AG08396 (cell line): ENCODE measurements at places on chromosomes 4 and X.

DNA sequence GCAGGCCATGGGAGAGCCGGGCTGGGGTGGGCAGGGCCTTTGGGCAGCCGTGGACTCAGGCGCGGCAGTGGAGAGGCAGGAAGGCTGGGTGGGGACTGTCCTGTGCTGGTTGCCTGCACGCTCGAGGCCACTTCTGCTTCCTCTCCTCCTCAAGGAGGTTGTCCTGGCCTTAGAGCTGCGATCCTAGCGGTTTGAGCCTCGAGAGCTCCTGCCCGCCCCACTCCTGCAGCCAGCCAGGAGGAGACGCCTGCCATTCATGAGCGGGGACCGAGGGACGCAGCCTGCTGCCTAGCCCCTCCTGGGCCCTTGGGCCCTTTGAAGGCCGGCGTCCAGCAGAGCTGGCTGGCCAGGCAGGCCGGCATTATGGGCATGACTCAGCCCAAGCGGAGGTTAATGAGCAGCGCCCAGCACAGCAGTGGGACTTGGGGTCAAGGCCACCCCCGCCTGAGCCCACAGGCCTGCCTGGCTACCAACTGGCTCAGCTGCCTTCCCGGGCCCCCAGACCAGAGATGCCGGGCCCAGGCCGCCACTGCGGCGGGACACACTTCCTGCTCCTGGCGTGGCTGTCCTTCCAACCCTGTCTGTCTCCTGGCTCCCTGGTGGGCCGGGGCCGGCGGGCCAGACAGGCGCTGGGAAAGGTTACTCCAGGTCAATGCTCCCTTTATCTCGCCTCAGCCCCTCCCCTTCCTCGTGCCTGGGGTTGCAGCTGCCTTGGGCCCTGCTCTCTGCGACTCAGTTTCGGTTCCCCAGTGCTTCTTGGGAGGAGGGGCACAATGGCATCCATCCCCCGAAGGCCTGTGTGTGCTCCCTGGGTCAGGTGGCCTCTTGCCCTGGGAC lies 1.8 kb downstream of the ABCD1 start:
- DNase-seq: peak; percentile 55

- no peak for DNase-seq
Observed at GRCh38 chrX:12890467-12890866, 16.0 kb upstream of the TLR8 start.

GRCh38 chr4:98546910-98547594 lies 111.4 kb downstream of the TSPAN5 start:
- DNase-seq: peak; percentile 61

GRCh38 chrX:44071070-44071645 lies 98.0 kb upstream of the NDP start:
- DNase-seq: no peak

GRCh38 chr4:10662937-10663336 lies 21.6 kb downstream of the CLNK start:
- DNase-seq: no peak

DNA sequence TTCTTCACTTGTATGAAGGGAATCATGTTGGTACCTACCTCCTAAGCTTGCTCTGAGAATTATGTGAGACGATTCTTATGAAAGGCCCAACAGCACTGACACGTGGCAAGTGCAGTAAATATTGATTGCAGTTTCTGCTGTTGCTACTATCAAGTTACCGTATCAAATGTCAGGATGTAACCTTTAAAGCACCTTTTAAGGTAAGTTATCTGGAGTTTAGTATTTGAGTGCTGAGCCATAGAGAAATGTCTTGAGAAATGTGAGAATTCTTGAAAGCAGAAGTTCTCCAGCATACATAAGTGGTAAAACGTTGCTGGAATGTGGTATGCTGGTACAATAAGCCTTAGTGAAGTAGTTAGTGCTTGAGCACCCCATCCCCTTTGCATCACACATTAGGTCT lies 90.4 kb downstream of the PHOX2B start:
- no peak for DNase-seq

DNA sequence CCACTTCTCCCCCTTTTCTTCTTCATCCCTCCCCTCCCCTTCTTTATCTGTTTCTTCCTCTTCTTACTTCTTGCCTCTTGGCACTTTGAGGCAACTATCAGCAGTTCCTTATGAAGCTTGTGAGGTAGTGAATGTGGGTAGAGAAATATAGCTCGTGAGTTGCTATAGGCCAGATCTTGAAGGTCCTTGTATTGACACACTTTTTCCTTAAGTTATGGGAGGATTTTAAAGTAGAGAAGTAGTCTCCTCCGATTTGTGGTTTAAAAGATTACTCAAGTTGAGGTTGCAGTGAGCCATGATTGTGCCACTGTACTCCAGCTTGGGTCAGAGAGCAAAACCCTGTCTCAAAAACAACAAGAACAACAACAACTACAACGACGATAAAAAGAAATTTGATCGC lies 3.4 kb upstream of the RRAGB start:
- no peak for DNase-seq

- DNase-seq: no peak
Observed at GRCh38 chrX:154010330-154011087, 9.2 kb downstream of the IRAK1 start.

DNA sequence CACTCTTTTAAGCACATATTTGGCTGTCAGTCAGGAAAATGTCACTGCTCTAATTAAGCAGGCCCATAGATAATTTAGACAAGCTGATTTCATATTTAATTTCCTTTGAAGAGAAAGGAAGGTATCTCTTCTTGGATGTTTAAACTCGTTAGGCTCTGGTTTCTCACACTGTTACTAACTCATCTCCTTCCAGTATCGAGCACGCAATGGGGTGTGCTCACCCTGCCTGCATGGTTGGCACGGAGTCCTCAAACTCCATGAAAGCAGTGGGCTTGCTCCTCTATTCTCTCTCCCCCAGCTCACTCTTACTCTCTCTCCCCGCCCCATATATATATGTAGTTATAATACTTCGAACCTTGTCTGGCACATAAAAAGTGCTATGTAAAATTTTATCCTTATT lies 76.9 kb downstream of the EGF start:
- no peak for DNase-seq

DNA sequence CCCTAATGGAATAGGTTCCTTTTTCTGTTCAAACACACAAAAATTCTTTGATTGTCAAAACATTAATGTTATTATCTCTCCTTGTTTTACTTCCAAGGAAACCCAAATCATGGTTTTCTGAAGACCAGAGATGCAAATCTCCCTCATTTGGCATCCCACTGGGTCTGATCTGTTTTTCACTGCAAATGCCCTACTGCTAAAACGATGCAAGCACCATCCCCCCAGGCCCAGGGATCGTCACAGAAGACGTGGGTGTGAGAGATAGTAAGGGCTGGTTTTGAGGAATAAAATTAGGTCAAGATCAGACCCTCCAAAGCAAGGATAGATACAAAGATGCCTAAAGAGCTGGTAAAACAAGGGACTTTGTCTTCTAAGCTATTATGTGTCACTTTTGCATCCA lies 33.6 kb downstream of the GSPT2 start:
- DNase-seq: no peak

DNA sequence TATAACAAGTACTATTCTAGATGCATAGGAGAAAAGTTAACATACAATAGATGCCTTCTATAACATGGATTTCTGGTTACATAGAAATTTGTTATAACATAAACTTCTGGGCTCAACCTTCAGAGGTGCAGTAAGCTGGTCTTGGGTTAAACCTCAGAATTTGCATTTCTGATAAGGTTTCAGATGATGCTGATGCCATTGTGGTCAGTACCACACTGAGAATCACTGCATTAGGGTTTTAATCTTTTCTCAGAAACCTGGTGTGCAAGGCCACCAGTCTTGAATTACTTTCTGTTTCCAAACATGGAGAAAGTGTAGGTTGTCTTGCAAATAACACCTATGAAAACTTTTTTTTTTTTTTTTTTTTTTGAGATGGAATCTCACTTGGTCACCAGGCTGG lies 146.2 kb downstream of the SPOCK3 start:
- no peak for DNase-seq
